ENCODE measurements at places on chromosomes 13 and 19. TPM values are rescaled to one million over a fixed set of nuclear protein-coding genes. Genes with fewer than 3 reads are reported as not detected.

Gene RFX1
- total RNA-seq: 6.9 TPM

DNA sequence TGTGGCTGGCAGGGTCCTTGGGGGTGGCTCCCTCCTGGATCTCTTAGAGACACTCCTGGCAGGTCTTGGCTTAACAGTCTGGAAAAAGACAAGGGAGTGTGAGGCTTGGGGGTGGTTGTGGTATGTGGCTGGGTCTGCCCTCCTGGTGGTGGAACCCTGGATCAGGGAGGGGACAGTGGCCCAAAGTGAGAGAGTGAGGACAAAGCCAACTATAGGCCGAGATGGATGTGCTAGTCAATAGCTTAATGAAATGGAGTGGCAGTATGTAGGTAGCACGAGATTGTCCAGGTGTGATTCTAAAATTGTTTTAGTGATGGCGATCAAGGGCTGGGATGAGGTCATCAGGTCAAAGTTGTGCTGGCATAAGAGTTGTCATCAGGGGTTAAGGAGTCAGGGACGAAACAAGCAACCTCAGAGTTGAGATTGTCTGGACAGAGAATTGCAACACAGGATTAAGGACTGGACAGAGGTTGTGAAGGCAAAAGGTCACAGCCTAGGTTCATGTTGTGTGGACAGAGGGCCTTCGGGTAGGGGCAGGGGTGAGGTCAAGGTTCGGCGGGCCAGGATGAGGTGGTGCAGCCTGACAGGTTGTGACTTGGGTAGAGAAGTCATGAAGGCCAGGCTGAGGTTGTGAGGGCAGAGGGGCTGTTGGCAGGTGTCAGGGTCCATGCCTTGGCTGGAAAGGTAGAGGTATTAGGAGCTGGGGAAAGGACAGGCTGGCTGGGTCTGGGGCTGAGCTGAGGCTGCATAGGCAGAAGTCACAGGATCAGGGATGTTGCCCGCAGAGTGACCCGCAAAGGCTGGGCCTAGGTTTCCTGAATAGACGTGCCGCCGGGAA lies 4.5 kb upstream of the RASAL3 start:
- DNase-seq: no peak

GRCh38 chr19:30535011-30535410 lies 162.8 kb downstream of the ZNF536 start:
- no peak for DNase-seq

DNA sequence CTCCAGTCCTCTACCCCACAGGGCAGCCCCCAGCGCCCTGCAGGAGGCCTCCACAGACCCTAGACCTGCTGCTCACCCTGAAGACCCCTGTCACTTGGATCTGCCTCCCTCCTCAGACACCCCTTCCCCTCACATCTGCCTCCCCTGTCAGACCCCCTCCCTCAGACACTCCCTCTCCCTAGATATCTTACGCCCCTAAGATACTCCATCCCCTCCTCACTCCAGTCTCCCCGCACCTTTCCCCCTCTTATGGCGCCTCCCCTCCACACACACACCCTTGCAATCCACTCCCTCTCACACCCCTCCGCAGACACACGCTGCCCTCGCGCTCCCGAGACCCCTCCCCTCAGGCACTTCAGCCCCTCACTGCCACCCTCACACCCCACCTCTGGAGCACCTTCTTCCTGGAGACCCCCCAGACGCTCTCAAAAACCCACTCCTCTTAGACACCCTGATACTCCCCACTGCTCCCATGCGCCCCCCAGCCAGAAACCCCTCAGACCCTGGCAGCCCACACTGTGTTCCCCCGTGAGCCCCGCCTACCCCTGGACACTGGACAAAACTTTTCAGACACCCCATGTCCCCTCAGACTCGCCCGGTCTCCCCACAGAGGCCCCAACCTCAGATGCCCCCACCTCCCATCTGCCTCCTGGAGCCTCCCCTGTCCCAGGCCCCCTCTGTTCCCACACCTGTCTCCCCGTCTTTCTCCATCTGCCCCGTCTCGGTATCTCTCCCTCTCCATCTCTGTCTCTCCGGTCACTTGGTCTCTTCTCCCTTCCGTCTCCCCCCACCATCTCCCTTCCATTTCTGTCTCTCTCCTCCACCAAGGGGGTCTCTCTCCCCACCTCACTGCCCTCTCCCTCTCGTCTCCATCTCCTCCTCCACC lies 14.5 kb downstream of the ERFL start:
- DNase-seq: peak; percentile 90

DNA sequence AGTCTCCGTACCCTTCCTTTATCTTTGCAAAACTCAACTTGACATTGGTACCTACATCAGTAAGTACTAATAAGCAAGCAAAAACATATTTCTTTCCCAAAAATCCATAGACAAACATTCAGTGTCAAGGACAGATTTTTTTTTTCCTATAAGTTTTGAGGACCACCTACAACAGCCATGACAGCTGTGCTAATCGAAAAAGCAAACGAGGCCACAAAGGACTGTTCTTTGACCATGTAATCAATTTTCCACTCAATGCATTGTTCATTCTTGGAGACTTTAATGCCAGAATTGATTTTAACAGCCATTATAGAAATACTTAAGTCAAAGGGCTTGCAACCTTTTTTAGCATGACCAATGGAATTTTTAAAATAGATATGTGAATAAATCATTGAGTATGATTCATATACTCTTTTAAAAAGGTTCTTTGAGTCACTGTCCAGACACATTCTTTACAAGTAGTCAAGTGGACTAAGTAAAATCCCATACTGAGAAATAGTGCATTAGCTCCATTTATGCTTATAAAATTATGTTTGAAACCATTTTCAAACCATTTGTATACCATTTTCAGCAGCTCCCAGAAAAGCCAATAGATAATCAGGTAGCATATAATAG lies 323.9 kb downstream of the MZT1 start:
- DNase-seq: no peak

- no peak for DNase-seq
Measured at GRCh38 chr13:40130871-40131636, 475.6 kb downstream of the COG6 start.

DNA sequence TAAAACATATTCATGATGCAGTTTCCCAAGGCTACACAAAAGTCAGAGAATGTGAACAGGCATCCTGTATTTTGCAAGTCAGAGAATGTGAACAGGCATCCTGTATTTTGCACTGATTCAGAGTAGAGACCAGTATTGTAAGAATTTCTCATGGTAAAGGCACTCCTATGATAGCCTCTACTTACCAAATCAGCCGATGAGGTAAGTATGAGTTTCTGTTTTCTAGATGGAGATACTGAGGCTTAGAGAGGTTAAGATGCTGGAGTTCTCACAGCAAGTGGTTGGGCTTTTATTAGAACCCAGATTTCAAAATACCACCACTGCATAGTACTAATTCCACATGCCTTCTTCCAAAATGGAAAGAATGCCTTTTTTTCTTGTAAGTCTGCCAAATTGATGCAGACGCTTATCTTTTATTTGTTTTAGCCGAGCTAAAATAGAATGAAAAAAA lies 12.3 kb downstream of the TPT1 start:
- no peak for DNase-seq
